ENCODE measurements at places on chromosomes 1 and 21.

- no peak for DNase-seq
Measured at GRCh38 chr21:23939369-23940065, 1667.8 kb downstream of the MRPL39 start.

DNA sequence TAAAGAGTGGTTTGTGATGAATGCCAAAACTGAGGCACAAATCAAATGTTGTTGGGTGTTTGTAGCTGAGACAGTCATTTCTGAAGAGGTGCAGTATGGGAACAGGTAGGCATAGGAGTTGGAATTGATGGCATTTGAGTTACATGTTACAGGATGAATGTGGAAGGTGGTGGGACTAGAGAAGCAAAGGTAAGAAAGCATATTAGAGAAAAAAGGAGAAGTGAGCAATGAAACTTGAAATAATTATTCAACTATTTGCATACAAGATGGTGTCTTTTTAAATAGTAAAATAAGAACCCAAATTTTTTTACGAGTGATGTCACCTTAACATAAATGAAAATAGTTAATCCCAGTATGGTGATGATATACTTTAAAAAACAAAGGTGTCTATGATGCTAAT is 40.2 kb upstream of the METTL18 start:
- DNase-seq: no peak

DNA sequence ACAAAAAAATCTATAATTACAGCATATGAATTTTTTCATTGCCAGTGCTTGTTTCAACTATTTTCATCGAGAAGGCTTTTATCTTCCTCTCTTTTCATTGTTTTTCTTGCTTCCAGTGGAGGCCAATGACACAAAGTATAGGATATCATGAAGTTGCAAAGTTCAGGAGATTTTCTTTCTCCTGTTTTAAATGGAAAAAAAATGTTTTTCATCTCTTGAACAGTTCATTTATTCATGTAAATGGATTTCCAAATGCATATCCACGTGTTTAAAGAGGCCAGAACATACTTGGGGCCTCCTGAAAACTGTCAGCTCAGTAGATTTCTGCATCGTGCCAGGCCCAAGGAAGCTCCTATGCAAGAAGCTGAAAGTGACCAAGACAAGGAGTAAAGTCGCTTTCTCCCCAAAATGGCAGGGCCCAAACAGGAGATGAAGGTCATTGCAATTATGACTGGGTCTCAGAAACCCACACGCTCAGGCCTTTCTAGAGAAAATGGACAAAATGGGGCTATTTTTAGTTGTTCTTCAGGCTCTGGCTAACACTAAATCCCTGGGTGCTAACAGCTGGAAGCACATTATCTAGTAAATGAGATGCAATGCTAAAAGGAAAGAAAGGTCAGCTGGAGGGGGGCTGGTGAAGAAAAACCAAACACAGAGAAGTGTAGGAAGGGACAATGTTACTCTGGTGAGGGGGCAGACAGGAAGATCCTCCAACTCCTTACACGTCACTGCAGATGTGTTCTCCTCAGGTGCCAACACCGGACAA is 136.9 kb upstream of the C8B start:
- no peak for DNase-seq

- no peak for DNase-seq
Measured at GRCh38 chr1:220879076-220879508, at the start of gene HLX. HLX (plus strand) TSS chr1:220879443; CDS start chr1:220879858, 415 bp downstream.

DNA sequence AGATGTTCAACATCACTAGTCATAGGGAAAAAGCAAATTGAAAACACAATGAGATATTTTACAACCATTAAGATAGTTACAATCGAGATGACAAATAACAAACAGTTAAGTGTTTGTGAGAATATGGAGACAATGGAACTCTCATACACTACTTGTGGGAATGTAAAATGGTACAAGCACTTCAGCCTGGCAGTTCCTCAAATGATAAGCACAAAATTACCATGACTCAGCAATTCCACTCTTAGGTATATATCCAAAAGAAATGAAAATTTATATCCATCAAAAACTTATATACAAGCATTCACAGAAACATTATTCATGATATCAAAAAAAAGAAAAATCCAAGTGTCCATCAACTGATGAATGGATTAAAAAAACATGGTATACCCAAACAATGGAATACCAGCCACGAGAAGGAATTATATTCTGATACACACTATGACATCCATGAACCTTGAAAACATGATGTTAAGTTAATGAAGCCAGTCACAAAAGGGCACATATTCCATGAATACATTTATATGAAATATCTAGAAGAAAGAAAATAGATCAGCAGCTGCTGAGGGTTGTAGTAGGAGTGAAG is 76.4 kb downstream of the EVI5 start:
- DNase-seq: no peak

- DNase-seq: no peak
Measured at GRCh38 chr21:27466140-27466539, 499.3 kb upstream of the ADAMTS5 start.

GRCh38 chr1:7249516-7249915 is 464.3 kb downstream of the CAMTA1 start:
- DNase-seq: no peak

DNA sequence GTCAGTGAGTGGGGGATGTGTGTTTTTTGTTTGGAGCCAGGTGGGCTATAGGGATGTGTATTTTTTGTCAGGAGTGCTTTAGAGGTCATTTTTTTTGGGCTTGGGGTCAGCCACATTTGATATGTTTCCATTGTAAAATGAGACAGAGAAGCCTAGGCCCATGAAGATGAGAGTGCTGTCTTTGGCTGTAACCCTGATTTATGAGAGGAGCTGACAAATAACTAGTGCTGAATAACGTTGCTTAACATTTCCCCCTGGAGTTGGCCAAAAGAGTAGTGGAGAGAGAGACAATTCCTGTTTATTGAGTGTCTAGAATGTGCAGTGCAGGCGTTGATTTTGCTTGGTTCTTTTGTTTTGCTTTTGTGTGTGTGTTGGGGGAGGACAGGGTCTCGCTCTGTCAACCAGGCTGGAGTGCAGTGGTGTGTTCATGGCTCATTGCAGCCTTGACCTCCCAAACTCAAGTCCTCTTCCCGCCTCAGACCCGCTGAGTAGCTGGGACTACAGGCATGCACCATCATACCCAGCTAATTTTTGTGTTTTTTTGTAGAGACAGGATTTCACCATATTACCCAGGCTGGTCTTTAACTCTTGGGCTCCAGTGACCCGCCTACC is 64.7 kb downstream of the S1PR1 start:
- DNase-seq: no peak

Data from NCI-H510A (cell line).